ENCODE measurements at places on chromosomes 12 and 14.

DNA sequence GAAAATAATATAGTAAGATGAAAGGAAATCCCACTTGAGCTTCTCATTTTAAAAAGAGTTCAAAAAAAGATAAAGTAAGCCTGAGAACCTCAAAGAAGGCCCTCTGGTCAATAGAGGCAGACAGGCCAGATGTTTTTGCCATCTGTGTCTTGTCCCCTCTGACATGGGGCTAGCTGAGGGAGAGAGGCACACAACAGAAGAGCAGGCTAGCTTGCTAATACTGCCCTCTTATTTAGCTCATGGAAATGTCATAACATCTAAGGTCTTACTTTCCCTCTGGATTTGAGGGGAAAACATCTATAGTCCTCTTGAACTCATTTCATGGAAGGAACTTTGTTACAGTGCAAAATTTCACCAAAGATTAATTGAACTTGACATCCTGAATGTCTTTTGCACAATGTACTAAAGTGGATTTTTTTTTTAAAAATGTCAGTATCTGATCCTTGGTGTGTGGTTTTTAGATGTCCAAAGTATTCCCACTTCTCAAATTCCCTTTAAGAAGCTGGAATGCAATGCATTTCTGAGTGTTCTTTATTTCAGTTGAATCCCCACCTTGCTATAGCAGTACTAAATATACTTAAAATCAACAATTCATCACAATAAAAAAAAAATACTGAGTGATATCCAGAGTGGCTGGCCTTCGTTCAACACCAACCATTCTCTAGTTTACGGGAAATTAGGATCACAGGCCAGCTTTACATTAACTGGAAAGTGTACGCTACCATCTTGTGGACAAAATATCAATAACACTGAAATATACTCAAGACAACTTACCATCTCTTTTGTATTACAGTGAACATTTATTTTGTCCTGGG, 176.7 kb downstream of the PAH start:
- no peak for DNase-seq

GRCh38 chr12:76462668-76463224, 96.8 kb downstream of the OSBPL8 start:
- DNase-seq = no peak

DNA sequence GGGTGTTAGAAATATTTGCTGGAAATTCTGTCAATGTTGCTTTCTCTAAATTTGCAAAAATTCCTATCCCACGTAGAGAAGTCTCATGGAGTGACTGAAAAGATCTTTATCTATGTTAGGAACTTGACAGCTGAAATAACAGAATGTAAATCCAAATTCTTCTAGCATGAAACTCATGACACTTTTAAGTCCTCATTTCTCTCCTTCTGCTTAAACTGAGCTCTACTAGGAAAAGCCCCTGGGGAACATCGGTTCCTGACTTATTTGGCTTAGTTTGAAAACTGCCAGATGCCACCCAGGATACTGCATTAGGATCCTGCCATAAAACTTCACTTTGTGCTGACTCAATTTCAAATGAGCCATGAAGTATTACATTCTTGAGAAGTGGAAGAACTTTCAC, 426.0 kb downstream of the GALC start:
- no peak for DNase-seq

- DNase-seq = no peak
These were observed 411.2 kb downstream of the AEBP2 start for GRCh38 chr12:19850346-19851065.

DNA sequence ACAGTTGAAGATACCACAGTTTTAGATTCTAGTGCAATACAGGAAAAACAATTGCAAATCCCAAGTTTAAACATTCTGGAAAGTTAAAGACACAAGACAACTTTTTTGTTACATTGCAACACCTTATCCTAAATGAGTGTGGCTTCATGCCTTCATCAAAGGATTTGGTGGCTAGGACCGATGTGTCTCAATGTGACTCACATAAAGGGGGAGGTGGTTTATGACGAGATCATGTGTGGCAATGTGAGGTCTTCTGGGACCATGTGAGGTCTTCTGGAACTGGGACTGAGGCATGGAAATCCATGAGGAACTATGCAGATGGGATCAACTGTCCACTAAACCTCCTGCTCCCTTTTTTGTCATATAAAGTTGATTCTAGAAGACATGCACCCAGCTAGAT, 166.2 kb downstream of the PAX9 start:
- DNase-seq = no peak

DNA sequence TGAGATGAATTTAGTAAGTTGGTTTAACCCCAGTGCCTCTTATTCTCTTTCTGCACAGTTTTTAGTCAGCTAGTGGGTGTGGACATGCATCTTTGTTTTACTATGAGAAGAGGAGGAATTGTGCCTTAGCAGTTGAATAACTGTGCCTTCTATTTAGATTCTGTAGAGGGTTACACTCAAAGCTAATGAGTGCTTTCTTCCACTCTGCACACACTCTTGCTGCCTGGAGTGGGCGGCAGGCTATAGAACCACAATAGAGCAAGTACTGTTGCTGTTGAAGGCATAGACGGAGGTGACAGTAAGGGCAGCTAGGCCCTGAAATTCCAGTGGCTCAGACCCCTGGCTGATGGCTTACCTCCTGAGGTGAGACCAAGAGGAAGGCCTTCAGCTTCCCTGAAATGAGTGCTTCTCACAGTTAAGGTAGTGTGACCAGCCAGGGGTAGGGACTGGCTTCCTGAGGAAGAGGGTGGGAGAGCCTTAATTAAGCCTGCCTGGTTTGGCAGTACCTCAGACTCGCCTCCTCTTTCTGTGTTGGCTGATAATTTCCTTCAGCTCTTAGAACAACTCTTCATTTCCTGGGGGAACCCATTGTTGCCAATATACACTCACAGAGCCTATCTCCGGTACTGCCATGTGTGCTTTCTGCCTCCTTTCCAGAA, 24.7 kb downstream of the SUSD6 start:
- DNase-seq = no peak

DNA sequence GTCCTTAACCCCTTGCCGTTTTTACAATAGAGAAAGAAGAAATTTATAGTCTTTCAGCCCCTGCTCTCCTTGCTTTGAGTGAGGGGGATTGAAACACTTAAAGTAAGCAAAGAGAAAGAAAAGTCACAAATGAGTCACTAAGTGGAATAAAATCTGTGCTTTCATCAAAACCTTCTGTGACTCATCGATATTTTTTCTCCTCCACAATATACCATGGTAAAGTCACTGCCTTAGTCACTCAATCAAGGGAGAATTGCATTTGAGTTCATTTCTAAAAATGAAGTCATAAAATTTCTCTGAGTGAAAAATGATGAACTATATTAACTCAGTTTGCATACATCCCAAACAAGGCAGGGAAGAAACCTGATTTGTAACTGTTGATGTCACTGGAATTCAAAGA, 470.3 kb downstream of the FOXG1 start:
- DNase-seq = no peak

DNA sequence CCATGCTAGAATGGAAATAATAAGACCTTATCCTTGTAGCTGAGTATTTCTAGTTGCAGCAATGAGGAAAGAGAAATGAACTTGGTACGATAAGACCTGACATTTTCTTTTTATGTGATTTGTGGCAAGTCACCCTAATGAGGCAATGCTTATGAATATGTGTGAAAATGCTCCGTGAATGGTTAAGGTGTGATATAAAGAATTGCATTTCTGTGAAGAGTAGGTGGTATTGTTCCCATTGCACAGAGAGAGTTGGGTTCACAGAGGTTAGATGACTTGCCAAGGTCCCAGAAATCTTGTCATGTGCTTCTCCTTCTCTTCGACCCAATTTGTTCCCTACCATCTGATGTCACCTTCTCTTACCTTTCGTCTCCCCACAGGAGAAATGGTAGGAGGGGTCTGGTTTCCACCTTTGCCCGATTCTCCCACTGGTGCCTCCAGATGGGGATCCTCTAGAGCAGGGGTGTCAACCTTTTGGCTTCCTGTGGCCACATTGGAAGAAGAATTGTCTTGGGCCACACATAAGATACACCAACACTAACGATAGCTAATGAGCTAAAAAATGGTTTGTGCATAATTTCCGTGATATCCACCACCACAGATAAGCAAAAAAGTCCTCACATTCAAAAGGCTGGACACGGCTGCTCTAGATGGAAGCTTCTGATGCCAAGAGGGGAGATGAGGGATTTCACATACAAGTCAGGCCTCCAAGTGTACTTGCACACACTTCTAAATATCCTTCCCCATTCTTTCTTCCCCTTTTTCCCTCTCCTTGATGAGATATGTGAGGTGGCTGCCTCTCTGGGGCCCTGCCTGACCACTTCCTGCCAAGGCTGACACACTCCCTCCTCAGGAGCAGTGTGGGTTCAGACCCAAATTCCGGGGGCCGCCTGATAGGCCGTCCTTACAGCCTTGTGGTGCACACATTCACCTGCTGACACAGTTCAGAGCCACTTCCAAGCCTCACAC, 96.1 kb downstream of the PLXNC1 start:
- DNase-seq = peak; percentile 25

DNA sequence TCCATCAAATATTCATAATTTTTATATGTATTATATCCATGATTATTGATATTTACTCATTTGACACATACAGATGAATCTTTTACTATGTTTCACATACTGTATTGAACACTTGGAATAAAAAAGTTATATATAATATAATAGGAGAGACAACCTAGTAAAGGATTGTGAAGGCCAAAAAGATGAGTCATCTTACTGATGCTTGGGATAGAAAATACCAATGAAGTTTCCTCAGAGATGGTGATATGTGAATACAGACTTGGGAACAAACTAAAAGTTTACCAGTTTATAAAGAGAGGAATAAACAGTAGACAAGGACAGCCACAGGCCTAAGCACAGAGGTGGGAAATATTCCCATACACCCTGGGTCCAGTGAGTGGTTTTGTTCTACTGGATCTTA, 743.9 kb upstream of the FLRT2 start:
- no peak for DNase-seq

DNA sequence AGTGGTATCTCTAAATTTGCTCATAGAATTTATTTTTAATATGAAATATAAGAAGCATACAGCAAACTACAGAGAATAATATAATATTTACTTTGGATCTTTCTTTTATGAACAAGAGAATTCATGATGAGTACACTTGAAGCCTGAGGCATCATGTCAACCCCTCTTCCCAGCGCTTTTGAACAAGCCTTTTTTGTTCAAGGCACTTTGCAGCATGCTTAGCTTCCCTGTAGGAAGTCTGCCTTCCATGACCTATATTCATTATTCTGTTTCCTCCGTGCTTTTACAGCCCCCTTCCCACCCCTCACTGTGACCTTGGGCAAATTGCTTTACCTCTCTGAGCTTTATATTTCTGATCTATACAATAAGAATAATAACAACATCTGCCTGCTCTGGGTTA, 41.6 kb downstream of the SCN8A start:
- no peak for DNase-seq

- no peak for DNase-seq
These were observed 7.0 kb upstream of the NIN start for GRCh38 chr14:50837850-50838470.

GRCh38 chr14:103107455-103107854, 12.9 kb downstream of the EXOC3L4 start:
- no peak for DNase-seq

DNA sequence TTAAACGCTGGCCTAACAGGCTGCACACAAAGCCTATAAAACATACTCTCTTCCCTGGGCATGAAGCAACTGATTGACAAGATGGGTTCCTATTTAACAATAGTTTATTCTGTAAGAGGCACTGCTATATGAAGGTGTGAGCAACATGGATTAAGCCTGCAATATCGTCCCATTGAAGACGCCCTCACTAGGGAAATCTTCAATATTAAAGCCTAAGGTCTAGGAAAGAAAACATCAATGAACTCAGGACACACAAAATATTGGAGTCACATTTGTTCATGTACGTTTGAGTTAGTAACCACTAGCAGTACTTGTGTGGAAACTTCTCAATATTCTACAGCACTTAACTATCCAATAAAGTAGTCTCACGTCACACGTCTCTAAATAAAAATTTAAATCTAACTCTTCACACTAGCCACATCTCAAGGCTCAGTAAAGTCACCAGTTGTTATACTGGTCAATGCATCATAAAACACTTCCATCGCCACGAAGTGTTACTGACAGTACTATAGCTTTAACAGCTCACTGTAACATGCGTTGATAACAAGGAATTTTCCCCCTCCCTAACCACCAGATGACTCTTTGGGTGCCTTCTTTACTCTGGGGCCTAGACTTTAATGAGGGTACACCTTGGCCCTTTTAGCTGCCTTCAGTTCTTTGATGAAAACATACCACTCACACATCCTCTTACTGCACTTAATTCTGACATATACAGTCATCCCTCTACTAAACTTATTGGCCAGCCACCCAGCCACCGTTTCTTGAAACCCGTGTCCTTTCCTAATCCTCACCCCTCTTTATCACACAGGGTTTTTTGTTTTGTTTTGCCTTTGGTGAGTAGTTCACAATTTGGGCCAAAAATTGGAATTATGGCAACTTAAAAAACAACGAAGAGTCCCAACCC, 50.1 kb upstream of the OR5AU1 start:
- no peak for DNase-seq

Data from CD4-positive, alpha-beta T cell (primary cell).